Upper lobe of left lung (tissue), 6 donors: ENCODE measurements at places on chromosomes 4 and X. TPM values are rescaled to one million over a fixed set of nuclear protein-coding genes. Genes with fewer than 3 reads are reported as not detected.

DNA sequence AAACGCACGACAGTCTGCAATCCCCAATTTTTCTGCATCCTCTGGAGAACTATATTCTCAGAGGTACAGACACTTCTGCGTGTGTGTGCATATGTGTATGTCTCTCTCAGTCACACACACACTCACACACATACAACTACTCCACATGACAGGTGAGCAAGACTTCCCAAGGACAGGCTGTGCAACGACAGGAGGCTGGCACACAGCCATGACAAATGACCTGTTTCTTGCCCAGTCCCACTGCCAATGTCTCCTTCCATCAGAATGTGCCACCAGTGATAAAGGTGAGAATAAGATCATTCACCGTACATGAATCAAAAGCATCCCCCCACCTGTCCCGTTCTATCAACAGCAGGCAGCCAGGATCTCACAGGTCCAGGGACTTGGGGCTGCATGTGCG lies 52.4 kb downstream of the PPP2R2C start:
- DNase-seq = no peak

GLRB gene
- 3.2 TPM for total RNA-seq

SLAIN2 gene
- total RNA-seq = 65.4 TPM

DNA sequence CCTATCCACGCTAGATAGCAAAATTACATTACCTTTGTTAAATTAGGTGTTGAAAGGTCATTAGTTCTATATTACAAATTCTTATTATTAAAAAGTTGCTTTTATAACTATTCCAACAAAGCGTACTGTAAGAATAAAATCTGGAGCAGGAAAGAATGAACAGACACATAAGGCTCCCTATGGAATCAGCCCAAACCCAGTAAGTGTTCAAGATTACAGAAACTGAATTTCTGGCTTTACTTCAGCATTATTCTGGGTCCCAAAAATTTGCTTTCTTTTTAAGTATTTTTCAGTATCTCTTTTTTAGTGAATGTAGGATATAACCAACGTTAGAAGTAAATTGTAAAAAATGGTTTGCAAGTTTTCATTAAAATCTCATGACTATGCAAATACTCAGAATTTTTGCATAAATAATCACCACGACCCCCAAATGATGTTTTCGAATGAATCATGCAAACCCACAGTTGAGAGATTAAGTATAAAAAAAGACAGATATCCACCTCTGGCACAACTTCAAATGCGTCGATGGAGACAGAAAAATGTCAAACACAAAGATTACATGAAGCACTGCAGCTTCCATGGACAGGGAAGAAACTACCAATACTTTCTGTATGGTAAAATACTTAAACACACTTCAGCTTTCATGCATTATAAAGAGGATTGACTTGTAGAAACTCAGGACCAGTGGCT lies 238.5 kb downstream of the RASL11B start:
- no peak for DNase-seq

ADGRL3 gene
- 1.1 TPM for total RNA-seq

SLC9B1 gene
- 0.44 TPM for total RNA-seq

CLDN2 gene
- total RNA-seq = 0.20 TPM

CXCL1 gene
- 4.3 TPM for total RNA-seq

- DNase-seq = no peak
These were observed 84.0 kb downstream of the PABPC4L start for GRCh38 chr4:134117392-134118183.

GRCh38 chrX:119503484-119503861 lies 35.2 kb downstream of the SLC25A5 start:
- DNase-seq = peak; percentile 51

GRCh38 chrX:66021401-66021764 lies 18.5 kb downstream of the VSIG4 start:
- no peak for DNase-seq

- no peak for DNase-seq
These were observed 757.8 kb upstream of the HS3ST1 start for GRCh38 chr4:12186526-12186925.

DNA sequence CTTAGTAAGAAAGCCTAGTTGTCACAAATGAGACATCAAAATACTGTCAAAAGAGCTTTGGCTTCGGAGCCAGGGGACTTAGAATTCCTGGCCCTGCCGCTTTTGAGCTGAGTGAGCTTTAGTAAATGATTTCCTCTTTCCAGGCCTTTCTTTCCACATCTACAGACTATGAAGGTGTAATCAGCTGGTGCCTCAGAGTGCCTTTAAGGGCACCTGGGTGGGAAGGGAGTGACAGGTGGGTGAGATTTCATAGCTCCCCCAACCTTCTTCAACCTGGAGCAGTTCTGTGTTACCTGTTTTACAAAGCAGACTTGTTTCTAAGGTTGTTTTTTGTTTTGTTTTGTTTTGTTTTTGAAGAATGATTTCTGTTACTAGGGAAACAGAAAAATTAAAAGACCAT lies 154.7 kb upstream of the BOD1L1 start:
- no peak for DNase-seq

DNA sequence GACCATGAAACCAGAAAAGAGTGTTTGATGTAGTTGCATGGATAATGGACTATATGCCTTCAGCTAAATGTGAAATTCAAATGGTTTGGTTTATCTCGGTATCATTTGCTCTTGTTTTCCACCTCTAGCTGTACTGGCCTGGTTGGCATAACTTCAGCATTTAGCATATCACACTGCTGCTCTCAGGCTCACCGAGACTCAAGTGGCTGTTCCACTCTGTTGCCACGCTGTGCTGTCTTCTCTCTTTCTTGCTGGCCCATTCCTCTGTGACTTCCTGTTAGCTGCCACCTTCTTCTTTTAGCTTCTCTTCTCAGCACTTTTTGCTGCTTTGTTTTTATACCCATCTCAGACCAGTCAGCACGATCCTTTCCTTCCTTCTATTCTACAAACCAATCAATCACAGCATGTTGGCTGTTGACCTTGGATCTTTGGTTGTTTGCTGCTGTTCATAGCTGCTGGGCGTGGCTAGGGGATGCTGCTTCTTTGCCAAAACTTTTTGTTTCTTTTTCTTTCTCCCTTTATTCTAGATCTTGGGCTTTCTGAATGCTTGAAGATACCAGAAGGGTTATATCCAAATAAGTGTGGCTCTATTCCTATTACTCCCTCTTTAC lies 24.0 kb downstream of the INTS6L start:
- DNase-seq = no peak

CENPVL1 gene
- not detected for total RNA-seq

RHOXF1 gene
- total RNA-seq = 0.49 TPM

DNA sequence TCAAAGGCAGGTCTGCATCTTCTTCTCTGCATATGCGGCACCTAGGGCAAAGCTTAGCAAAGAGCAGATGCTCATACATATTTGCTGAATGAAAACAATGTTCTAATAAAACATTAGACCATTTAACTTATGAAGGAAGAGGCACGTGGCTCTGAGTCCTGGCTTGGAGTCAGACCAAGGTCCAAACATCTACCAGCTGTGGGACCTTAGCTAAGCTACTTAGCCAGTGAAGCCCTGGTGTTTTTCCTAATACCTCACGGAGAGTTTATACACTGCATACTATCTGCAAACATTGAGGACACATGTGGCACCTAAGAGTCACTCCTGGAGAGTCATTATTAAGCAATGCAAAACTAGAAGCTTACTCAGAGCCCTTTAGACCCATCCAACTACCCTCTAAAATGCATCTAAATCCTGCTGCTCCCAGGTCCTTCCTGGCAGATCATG lies 9.0 kb downstream of the PDGFC start:
- DNase-seq = no peak

DNA sequence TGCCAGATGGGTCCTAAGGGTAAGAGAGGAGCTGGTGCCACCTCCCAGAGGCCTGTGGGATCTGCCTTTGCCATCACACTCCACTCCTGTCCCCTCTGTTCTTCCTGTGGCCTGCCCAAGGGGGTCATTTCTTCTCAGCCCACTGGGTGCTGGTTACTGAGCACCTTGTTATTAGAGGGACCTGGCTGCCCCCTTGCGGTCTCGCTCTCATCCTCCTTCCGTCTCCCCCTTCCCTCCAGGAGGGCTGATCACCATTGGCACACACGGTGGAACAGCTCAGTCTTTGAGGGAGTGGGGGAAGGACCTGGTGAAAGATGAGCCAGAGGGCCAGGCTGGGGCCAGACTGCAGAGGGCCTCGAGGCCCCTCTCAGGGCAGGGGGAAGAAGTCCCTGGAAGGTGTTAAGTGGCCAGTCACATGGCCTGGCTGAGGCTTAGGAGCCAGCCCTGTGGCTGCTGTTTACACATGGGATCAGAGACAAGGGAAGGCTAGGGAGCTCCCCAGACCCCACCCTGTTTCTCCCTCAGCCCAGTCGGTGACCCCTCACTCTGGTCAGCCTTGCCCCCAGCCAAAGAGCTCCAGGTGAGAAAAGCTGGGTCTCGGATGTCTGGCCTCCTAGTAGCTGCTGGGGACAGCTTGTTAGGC lies 68.1 kb downstream of the MTMR1 start:
- DNase-seq = no peak

GRCh38 chrX:148904421-148905111 lies 404.1 kb downstream of the AFF2 start:
- no peak for DNase-seq

DNA sequence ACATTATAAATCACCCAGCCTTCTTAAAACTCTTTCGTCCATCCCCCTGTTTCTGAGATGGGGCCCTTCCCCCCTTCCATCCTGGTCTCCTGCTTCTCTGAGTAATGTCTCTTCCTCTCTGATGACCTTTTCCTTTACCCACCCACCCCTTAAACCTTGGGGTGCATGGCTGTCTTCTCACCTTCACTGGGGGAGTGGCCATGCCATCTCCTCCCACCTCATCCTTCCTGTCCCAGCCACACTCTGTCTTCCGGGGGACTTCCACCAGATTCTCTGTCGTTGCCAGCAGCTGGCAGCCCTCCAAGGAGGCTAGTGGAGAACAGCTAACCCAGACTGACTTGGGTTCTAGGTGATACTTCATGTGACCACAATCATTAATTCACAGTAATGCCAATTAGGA lies 83.2 kb upstream of the SCML1 start:
- no peak for DNase-seq

DNA sequence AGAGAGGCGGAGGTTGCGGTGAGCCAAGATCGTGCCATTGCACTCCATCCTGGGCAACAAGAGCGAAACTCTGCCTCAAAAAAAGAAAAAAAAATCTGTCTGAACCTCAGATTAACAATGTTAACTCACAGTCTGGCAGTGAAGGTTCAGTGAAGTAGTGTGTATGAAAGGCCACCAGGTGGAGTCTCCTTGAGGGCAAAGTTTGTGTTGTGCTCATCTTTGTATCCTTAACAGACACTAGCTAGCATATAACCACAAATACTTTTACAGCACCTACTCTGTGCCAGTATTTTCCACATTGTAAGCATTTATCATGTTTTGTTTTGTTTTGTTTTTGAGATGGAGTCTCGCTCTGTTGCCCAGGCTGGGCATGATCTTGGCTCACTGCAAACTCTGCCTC lies 46.0 kb upstream of the MGST2 start:
- DNase-seq = no peak

GRCh38 chr4:115675719-115676118 lies 562.3 kb upstream of the NDST4 start:
- no peak for DNase-seq

GRCh38 chr4:108511618-108512017 lies 108.8 kb upstream of the RPL34 start:
- DNase-seq = no peak

QRFPR gene
- not detected for total RNA-seq

DNA sequence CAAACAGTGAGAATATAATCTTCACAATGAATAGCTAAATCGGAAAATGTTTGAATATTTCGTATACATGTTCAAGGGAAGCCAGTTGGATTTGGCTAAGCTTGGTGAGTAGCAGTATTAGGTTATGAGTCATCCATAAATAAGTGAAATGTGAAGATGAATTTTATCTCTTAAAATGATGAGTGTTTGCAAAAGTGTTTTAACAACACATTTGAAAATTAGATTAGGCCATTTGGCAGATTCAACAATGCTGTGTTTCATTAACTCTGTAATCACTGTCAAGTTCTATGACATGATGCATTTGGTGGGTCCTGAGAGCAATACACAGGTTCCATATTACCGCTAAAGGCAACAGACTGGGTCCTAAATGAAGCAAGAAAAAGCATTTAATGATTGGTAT lies 301.9 kb upstream of the PRPS2 start:
- DNase-seq = no peak

- DNase-seq = no peak
These were observed 105.4 kb downstream of the SYNPO2 start for GRCh38 chr4:118994030-118994429.
